ENCODE measurements at places on chromosomes 2 and 18. TPM values are rescaled to one million over a fixed set of nuclear protein-coding genes. Genes with fewer than 3 reads are reported as not detected.

CD28 gene
- total RNA-seq: not detected

GRCh38 chr2:185132501-185133041, 534.2 kb downstream of the ZNF804A start:
- no peak for DNase-seq

DSC1 gene
- not detected for total RNA-seq

- no peak for DNase-seq
These were observed 253.9 kb downstream of the TWIST2 start for GRCh38 chr2:239101807-239102206.

GRCh38 chr18:51559902-51560287, 362.4 kb upstream of the MEX3C start:
- no peak for DNase-seq

DNA sequence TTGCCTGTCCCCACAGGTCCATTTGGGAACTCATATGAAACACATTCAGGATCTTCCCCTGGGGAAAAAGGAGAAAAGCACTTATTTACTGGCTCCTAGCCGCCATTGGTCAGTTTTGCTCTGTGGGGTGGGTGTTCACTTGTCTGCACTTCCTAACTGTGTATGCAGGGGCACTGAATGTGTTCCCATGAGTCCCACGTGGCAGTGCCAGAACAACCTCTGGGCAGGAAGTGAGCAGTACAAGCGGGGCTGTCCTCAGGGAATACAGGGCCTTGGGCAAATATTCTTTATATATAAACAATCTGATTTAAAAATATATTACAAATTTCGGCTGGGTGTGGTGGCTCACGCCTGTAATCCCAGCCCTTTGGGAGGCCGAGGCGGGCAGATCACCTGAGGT, 21.8 kb upstream of the CTIF start:
- DNase-seq: no peak

DNA sequence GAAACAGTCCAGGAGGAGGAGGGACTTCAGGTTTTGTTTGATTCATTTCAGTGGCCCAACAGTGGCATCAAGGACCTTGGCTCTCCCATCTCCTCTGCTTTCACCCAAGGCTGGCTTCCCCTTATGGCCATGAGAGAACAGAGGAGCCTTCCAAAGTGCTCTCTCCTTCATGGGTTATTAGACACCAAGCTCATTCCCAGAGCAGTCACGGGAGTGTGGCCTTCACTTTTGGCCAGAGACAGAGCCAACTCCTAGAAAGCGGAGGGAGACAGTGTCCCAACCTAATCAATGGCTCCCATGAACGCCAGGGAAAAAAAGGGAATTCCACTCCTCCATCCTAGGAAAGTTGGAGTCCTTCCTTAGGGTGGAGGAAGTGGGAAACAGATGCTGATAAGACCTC, 871 bp upstream of the DUSP28 start:
- no peak for DNase-seq

RND3 gene
- total RNA-seq: 0.73 TPM

EFEMP1 gene
- total RNA-seq: not detected

- DNase-seq: no peak
These were observed 5.0 kb downstream of the SH2D6 start for GRCh38 chr2:85423525-85423924.

- DNase-seq: no peak
These were observed 81.4 kb downstream of the ADCYAP1 start for GRCh38 chr18:986051-986450.

UGT1A10 gene
- total RNA-seq: 0.10 TPM

GRCh38 chr18:56804395-56804794, 153.2 kb downstream of the WDR7 start:
- DNase-seq: no peak

DNA sequence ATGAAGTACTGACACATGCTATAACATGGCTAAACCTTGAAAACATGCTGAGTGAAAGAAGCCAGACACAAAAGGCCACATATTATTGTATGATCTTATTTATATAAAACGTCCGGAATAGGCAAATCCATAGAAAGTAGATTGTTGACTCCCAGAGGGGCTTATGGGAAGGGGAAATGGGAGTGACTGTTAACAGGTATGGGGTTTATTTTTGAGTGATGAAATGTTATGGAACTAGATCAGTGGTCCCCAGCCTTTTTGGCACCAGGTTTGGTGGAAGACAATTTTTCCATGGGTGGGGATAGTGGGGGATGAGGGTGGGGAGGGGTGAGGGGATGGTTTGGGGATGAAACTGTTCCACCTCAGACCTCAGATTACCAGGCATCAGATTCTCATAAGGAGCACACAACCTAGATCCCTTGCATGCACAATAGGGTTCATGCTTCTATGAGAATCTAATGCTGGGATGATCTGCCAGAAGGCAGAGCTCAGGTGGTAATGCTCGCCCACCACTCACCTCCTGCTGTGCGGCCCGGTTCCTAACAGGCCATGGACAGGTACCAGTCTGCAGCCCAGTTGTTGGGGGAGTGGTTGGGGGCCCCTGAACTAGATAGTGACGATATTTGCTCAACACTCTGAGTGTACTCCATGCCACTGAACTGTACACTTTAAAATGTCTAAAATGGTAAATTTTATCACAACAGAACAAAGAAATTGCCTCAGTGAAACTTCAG, 59.1 kb downstream of the EFEMP1 start:
- no peak for DNase-seq

RNF152 gene
- total RNA-seq: not detected

- DNase-seq: no peak
These were observed 786.3 kb downstream of the SOCS6 start for GRCh38 chr18:71075147-71075546.

E2F6 gene
- 36.0 TPM for total RNA-seq
